CD4-positive, CD25-positive, alpha-beta regulatory T cell (primary cell): ENCODE measurements at places on chromosomes 2 and 18.

DNA sequence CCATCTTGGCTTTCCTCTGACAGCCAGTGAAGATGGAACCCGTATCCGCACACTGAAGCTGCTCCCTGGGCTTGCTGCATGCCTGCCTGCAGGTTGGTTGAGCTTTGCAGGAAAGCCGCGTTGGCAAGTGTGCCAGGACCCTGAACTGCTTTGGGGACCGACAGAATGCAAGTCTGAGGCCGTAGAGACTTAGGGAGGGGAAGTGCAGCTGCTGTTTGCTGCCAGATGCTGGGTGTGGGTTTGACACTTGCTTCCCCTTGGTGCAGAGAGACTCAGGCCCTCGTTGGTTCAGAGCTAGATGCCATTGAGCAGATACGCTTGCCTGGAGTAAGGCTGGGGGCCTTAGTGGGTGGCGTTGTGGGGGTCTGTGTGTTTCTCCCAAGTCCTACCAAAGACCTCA, 13.1 kb upstream of the PHLPP1 start:
- DNase-seq: no peak

DNA sequence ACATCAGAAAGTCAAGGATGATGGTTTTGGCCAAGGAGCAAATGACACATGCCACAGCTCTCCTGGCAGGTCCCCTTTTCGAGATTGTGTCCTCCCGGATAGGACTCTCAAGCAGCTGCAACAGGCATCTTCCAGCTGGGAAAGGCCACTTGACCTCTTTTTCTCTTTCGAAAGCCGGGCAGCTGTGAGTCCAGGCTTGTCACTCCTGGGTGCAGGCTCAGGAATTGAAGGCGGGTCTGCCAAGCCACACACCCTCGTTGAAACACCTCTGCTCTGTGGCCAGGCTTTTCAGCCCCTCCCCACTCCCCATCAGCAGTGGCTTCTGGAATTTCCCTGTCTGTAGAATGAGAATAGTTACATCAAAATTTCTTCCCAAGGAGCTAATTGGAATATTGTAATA, 98.0 kb downstream of the CCDC138 start:
- no peak for DNase-seq

DNA sequence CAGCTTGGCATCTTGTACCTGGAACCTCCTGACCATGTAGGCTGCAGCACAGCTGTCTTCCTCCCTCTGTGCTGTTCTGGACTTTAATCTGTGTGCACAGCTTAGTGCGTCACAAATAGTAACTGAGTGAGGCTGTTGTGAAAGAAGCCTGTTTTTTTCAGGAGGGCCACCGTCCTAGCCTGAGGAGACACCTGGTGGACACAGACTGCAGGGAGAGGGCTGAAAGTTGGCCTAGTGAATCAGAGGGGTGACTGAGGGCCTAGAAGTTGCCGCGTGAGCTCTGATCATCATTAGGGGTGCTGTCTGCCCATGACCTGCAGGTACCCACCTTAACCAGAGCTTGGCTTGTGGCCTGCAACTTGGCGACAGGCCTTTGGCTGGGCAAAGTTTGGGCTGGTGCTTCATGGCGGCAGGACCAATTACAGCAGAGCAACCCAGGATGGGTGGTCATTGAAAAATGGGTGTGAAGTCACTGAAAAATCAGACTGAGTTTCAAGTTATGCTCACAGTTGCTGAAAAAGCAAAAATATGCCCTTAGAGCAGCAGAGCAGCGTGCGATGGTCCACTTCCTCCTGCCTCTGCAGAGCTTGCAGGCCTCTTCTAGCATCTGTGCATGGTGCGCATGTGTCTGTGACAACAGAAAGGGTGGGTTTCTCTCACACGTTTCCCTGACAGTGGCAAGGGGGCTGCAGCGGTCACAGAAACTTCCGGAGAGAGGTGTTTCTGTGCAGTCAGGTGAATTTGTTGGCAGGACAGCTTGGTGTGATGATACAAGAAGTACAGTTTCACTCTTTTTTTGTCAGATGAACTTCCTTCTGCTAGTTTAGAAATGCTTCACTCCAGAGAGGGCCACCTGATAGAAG, 9.6 kb downstream of the GDF7 start:
- no peak for DNase-seq

DNA sequence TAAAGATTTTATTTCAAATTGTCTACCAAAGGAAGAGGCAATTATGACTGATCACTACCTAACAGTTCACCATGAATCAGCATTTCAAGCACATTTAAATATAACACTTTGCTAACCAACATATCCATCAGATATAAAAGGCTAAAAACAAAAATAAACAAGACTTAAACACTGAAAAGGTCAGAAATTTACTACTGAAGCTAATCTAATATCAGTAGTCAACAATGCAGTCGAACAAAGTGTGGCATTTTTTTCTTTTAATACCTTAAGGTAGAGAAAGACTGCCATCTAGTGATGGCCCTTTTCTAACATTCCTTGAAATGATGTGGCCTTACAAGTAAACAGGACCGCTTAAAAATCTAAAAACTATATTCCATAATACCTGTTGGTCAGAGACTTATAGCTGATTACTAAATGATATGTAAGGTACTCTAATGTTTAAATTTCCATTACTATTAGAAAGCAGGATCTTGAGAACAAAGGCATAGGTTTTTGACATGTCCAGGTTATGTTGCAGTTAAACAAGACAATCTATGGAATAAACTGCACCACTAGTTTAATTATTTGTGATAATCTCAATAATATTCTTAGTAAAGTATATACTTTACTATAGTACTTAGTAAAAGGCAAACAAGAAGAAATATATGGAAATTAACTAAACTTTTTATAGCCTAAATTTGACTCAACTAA, 80.0 kb downstream of the EXOC6B start:
- DNase-seq: no peak

GRCh38 chr18:7089369-7089768, 28.2 kb downstream of the LAMA1 start:
- DNase-seq: no peak

- DNase-seq: no peak
These were observed 25.1 kb downstream of the KDM3A start for GRCh38 chr2:86466306-86466705.

GRCh38 chr2:127175041-127175721, 44.9 kb downstream of the CYP27C1 start:
- DNase-seq: no peak

DNA sequence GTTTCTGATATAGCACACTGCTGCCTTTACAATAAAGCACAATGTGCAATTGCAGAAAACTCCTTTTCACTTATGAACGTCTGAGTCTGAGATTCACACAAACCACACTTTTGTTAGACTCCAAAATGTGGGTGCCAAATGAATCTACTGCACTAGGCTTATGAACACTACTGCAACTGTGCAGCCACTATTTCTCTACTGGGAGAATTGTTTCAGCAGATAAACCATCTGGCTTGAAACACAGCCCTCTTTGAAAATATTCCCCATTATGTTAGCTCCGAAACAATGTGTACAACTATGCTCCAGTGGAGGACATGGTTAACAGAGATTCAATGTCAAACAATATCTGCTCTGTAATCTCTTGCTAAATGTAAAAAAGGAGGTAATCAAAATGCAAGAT, 188.7 kb upstream of the ZEB2 start:
- no peak for DNase-seq

DNA sequence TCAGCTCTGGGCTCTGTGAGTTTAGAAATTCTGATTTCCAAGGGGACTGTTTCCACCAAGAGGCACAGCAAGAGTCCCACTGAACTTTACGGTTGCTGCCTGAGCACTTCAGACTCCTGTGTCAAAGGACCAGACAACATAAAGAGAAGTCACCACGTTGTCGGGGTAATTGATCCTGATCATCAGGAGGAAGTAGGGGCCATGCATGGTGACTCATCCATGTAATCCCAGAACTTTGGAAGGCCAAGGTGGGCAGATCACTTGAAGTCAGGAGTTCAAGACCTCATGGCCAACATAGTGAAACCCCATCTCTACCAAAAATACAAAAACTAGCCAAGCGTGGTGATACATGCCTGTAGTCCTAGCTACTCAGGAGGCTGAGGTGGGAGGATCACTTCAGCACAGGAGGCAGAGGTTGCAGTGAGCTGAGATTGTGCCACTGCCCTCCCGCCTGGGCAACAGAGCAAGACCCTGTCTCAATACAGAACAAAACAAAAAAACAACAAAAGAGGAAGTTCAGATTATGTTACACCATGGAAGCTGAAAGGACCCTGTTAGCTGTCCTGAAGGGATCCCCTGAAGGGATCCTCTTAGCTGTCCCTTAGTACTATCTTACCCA, 9.4 kb upstream of the ASXL2 start:
- no peak for DNase-seq

DNA sequence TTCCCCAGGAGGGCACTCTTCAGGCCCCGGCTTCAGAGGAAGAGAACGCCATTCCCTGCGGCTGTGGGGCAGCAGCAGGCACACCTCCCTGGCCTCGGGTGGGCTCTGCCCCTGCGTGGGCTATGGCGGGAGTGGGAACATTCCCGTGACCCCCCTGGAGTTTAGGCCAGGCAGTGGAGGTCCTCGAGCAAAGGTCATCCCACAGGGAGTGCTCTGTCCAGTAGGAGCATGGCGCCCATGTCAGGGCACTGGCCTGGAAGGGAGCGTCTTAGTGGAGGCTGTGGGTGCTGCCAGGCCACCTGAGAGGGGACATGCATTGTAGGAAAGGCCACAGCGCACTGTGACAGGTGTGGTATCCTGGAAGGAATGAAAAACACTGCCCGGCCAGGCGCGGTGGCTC, 9.2 kb upstream of the NFATC1 start:
- no peak for DNase-seq
